ENCODE measurements at places on chromosomes 7 and 10. TPM values are rescaled to one million over a fixed set of nuclear protein-coding genes. Genes with fewer than 3 reads are reported as not detected.

Gene HECTD2
- total RNA-seq: 58.3 TPM

Gene LRRC4
- 13.9 TPM for total RNA-seq

- DNase-seq: no peak
Measured at GRCh38 chr10:52539463-52539862, 225.4 kb downstream of the DKK1 start.

- no peak for DNase-seq
Measured at GRCh38 chr10:126160571-126160970, 227.7 kb downstream of the ADAM12 start.

- no peak for DNase-seq
Measured at GRCh38 chr10:14131261-14131960, 199.3 kb downstream of the FRMD4A start.

DNA sequence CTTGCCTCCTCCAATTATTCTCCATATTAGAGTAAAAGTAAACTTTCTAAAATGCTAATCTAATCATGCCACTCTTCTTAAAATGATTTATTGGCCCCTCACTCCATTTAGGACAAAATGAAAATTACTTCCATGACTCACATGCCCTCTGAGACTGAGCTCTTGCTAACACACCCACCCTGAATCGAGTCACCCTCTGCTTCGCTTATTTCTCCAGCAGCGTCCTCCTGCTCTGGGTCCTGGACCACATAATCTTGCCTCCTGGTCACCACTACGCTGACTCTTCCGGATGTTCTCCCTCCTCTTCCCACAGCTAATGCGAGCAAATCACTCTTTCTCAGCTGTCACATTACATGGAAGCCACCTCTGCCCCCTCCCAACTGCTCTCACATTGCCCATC, 384.0 kb upstream of the FZD8 start:
- DNase-seq: no peak

Gene NKX2-3
- total RNA-seq: under 0.01 TPM

Measured in frontal cortex (tissue), 4 donors.